ENCODE measurements at places on chromosomes 13 and 19. TPM values are rescaled to one million over a fixed set of nuclear protein-coding genes. Genes with fewer than 3 reads are reported as not detected.

RPS19 gene
- total RNA-seq: 1,830 TPM

NALCN gene
- 6.4 TPM for total RNA-seq

ZNF816 gene
- 10.2 TPM for total RNA-seq

RUBCNL gene
- 0.17 TPM for total RNA-seq

FUT6 gene
- total RNA-seq: 0.69 TPM

SUCLA2 gene
- total RNA-seq: 35.0 TPM

TLE2 gene
- total RNA-seq: 7.7 TPM

CD22 gene
- not detected for total RNA-seq

CGB2 gene
- not detected for total RNA-seq

CDC16 gene
- total RNA-seq: 16.0 TPM

NPHS1 gene
- not detected for total RNA-seq

TBXA2R gene
- 0.77 TPM for total RNA-seq

IGFL1 gene
- total RNA-seq: 0.77 TPM

NLRP4 gene
- total RNA-seq: not detected

PRX gene
- total RNA-seq: 2.7 TPM

NLRP9 gene
- total RNA-seq: not detected

PABPC3 gene
- 0.26 TPM for total RNA-seq

FUT1 gene
- 4.6 TPM for total RNA-seq

ODAD3 gene
- total RNA-seq: 3.9 TPM

NANOS2 gene
- not detected for total RNA-seq

MCEMP1 gene
- total RNA-seq: not detected

GPR12 gene
- total RNA-seq: not detected

CACTIN gene
- total RNA-seq: 51.3 TPM

SLC7A9 gene
- total RNA-seq: not detected

ZNF805 gene
- total RNA-seq: 13.1 TPM

All from PC-3 (cell line).